NCI-H1105 treated with DMSO at 0.1 percent for 48 hours (cell line): ENCODE measurements at places on chromosomes 3 and 15.

DNA sequence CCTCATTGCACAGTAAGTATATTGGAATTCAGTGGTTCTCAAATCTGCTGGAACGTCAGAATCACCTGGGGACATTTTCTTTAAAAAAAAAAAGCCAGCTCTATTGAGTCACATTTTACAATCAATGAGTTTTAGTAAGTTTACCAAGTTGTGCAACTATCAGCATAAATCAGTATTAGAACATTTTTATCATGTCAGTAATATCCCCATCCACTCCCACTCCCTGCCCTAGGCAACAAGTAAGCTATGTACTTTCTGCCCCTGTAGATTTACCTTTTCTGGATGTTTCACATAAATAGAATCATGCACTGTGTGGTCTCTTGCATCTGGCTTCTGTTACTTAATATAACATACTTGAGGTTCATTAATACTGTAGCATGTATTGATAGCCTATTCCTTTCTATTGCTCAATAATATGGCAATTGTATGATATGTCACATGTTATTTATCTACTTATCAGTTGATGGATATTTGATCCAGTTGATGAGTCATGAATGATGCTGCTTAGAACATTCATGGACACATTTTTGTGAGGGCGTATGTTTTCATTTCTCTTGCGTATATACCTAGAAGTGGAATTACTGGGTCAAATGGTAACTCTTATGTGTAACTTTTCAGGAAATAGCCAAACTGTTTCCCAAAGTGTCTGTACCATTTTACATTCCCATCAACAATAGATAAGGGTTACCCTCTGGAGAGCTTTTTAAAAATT, 180.5 kb downstream of the THSD4 start:
- DNase-seq = no peak

DNA sequence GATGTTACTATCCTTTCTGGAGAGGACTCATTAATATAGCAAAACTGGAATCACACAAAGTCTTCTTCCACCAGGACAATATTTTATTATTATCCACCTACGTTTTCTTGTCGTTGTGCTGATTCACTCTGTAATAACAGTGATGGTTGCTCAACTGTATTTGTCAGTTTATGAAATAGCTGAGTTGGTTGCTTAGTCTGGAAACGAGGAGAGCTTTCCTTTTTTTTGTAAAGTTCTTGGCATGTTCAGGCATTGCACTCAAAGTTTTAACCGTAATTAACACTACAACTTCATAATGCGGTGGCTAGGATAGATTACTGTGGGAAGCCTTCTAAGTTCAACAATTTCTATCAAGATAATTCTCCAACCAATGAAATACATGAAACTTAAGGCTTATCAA, 131.2 kb downstream of the RAP2B start:
- no peak for DNase-seq

- DNase-seq = no peak
These were observed 18.9 kb downstream of the RGMA start for GRCh38 chr15:93070132-93070531.

- DNase-seq = no peak
These were observed 528.1 kb downstream of the FOXP1 start for GRCh38 chr3:71055257-71056001.

DNA sequence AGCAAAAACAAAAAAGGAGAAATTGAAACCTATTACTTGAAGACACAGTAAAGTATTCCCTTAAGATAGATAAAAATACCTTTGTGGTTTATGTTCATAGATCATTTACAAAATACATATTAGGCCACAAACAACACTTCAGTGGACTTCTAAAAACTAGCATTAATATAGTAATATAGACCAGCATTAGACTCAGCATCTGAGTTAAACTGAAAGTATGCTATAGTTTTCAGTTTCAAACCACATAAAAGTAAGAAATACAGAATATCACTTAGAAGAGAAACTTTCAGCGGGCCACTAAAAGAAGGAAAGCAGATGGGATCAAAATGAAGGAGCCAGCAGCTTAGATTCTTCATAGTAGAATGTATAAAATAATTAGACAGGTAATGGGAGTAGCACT, 86.6 kb downstream of the MSL2 start:
- no peak for DNase-seq

- DNase-seq = no peak
These were observed 26.7 kb downstream of the SACM1L start for GRCh38 chr3:45715945-45716344.

DNA sequence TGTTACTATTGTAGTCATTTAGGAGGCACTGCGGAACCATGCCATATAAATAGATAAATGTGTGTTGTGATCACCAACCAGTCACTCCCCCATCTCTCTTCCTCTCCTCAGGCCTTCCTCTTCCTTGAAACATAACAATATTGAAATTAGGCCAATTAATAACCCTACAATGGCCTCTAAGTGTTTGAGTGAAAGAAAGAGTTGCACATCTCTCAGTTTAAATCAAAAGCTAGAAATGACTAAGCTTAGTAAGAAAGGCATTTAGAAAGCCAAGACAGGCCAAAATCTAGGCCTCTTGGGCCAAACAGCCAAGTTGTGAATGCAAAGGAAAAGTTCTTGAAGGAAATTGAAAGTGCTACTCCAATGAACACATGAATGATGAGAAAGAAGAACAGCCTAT, 8.1 kb upstream of the DNASE1L3 start:
- DNase-seq = no peak

GRCh38 chr15:101684384-101684783, 32.2 kb upstream of the TM2D3 start:
- DNase-seq = no peak

DNA sequence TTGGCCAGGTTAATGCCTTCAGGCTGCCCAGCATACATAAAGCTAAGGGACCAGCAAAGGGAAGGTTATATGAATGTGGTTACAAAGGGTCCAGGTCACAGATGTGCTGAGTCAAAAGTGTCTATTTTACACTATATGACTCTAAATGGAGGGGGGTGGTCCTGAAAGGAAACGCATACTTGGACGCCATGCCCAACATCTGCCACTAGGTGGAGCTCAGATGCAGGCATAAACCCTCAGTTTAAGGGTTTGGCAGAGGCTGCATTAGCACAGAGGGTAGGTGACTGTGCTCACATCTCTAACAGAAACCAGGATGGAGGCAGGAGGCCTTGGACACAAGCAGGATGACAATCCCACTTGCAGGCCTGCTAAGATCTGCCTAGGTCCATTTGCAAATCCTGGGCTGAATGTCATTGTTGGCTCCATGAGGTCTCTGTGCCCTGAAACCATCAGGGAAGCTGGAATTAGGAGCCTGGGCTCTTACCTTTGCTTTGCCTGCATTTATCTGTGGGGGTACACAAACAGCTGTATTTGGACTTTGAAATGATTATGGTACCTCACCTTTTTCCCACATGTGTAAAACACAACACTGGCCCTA, 55.8 kb downstream of the ZNF621 start:
- DNase-seq = peak; percentile 32

DNA sequence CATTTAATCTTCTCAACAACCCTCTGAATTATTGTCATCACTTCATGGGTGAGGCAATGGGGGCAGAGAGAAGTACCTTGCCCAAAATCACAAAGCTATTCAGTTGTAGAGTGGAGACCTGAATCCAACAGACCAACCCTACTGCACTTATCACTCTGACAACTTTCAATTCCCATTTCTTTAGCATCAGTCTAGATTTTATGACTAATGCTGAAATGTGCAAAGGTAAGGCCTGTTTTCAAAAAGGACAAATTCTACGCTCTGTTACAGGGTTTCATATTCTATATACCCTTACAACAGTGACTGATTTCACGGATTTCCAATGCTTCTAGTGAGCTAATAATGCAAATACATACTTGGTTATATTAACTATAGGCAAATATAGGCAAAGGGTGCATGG, 286.0 kb downstream of the ADAMTS17 start:
- no peak for DNase-seq

DNA sequence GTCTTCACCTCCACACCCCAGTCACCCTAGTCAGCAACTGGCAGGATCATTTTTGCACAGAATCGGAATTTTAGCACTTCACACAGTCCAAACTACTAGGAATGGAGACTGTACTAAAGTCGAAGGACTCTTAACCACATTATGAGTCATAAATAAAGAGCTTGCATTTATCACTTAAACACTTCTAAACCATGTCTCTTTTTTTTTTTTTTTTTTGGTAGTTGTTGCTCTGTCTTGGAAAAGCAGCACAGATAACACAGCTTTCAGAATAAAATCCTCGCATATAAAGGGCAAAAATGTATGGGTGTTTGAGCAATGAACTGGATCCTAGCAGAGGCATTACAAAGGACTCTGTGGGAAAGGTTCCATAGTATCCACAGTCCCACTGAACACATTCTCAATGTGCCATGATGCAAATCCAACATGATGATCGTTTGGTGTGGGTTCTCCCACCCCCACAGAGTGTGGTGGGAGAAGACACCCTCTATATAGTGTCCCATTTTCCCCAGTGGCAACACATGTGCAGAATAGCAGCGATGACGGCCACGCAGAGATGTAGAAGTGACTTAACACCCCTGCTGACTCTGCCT, 47.1 kb downstream of the FOXP1 start:
- DNase-seq = no peak

DNA sequence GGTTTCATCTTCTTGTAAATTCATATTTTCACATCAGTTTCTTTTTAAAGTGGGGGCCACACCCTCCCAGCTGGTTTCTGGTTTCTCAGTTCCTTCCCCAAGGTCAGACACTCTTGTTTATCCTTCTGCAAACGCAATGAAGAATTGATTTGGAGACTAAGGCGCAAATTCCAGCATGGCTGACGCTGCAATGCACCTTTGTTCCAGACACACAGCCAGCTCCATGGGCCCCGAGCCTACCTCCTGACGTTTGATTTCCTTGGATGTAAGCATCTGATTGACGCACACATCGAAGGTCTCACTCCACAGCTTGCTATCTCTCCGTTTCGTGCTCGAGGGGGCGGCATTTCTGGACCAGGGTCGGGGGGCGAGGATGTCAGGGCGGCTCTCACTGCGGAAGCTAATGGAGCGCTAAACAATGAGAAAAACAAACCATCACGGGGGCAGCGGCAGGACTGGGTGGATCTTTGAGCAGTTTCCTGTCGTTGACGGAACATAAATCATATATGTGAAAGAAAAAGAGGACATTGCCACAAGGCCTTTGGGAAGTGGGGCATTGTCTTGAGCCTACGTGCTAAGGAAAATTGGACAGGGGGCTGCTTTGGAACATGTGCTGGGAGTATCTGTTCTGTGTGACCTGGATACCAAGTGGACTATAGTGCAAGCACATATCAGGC, 46.9 kb downstream of the ARHGEF3 start:
- DNase-seq = no peak
